Renal cortical epithelial cell (primary cell): ENCODE measurements at places on chromosomes 6 and 20.

- no peak for DNase-seq
These were observed 4.9 kb downstream of the DDO start for GRCh38 chr6:110410511-110410910.

GRCh38 chr6:31614075-31614619, 887 bp upstream of the AIF1 start:
- DNase-seq: no peak

- DNase-seq: peak; percentile 15
These were observed 53.6 kb upstream of the BHLHE23 start for GRCh38 chr20:63060057-63060991.

DNA sequence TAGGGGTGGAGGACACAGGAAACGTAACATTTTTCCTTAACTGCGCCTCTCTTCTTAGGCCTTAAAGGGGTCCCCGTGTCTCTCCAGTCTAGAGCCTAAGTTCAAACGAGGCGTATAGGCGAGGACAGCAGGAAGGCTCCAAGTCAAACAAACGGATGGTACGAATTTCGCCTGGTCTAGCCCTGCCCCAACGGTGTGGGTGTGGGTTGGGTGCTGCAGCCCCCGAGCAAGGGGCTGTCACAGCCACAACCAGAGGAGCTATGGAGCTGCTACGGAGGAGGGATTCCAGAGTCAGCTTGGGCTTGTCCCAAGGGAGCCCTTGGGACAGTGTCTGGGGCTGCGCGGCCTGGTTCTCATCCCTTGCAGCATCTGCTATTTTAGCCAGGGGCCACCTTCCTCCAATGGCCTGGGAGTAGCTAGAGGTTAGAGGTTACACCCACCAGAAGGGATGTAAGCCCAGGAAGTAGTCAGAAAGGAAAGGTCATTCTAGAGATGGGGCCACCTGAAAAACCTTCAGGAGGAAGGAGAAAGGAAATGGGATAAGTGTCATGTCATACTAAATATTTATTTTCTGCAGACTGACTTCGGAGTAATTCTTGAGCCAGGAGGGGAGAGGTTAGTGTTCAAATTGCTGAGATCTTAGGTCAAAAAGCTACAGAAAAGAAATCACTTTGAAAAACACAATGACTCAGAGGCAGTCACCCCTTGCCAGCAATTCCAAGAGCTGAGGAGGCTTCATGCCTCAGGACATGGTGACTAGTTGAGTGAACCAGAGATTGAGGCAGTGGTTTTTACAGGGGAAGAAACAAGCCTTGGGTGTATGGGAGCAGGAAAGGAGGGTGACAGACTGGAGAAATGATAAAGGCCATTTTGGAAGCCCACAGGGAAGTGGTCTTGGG, 21.7 kb downstream of the VPS52 start:
- peak; percentile 95 for DNase-seq

DNA sequence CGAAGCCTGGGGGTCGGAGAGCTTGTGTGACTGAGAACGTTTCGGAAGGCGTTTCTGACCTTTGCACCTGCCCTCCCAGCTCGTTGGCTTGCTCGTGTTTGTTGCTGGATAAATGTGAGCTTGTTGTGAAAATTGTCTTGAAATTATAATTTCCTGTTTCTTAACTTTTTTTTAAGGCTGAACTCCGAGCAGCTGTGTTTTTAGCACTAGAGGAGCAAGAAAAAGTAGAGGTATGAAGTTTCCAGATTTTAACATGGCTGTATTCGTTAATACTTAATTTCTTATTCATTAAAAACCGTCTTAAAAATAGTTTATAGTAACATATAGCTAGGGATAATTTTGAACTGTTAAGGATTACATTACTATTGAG, 672 bp downstream of the CEP43 start:
- DNase-seq: no peak

GRCh38 chr6:147299035-147299434, 94.8 kb downstream of the STXBP5 start:
- DNase-seq: no peak

DNA sequence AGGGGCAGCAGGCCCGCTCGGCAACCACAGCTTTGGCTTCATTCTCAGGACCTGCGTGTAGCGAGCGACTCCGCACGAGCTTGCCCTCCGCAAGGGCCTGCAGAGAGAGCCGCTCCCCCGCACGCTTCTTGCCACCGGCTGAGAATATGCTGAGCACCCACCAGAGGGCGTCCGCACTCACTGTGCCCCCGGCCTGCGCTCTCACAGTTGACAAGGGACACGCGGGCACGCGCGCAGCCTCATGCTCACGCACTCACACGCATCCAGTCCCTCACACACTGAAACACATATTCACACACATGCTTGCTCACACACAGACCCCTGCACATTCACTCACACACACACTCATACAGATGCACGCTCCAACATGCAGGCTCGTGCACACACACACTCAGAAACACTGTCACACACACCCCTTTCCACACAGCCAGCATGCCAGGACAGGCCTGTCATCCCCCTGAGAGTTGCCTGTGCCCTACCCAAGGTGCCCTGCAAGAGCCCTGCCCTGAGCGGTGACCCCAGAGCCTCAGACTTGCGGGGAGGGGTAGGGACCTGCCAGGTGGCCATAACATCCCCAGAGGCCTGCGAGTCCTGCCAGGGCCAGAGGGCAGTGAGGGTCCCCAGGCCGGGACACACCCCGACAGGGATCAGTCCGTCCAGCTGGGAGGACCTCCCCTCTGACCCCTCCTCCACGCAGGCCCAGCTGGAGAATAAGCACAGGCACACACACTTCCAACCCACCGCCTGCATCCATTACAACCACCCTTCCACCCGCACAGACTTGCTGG, 174.1 kb downstream of the BMP7 start:
- no peak for DNase-seq

DNA sequence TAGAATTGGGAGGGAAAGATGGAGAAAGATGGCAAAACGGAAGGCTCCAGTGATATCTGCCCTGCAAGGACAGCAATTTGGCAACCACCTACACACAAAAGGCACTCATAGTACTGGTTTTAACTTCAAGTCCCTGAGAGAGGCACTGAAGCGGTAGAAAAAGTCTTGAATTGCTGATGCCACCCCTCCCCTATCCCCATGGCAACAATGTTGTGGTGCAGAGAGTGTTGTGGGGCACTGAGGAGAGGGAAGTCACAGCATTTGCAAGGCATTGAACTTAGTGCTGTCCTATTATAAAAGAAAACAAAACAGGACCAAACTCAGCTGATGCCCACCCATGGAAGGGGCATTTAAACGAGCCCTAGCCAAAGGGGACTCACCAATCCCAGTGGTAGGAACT, 343.7 kb downstream of the HAO1 start:
- no peak for DNase-seq

DNA sequence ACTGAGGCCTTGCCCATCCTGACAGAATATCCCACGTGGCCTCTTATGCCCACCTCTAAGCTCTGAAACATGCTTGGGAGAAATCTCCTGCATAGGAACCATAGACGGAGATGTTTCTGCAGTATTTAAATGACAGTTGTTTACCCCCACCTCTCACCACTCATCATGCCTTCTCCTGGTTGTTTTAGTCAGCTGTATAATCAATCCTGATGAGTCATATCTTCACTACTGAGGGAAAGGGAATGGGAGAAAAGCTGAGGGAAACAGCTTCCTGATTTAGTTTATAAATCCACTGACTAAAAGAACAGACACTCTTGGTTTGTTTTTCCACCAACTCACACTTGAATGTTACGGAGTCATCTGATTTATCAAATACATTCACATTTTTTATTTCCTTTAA, 113.2 kb upstream of the TENT5A start:
- peak; percentile 80 for DNase-seq

GRCh38 chr6:20370393-20370792, 31.3 kb upstream of the E2F3 start:
- no peak for DNase-seq

GRCh38 chr20:21183722-21184121, 57.8 kb downstream of the KIZ start:
- DNase-seq: no peak

- DNase-seq: peak; percentile 58
These were observed 9.3 kb upstream of the LAMA5 start for GRCh38 chr20:62376112-62377063.

DNA sequence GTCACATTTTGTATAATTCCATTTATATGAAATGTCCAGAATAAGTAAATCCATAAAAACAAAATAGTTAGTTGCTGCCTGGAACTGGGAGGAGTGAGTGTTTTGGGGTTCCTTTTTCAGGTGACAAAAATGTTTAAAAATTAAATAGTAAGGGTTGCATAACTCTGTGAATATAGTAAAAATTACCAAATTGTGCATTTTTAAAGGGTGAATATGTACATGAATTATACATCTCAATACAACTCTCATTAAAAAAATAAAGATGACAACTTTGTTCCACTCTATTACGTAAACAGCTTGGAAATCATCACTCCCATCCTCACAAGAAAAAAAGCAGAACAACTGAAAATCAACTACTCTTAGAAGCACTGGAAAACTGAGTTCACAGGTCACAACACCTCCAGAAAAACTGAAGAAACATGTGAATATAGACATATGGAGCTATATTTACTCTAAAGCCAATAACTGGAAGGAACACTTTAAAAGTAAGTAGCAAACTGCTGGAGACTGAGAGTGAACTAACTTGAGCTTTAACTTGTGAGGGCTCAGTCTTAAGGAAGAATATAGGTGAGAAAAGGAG, 40.0 kb downstream of the RANBP9 start:
- no peak for DNase-seq

- DNase-seq: no peak
These were observed 2.0 kb downstream of the FYN start for GRCh38 chr6:111871207-111871606.

DNA sequence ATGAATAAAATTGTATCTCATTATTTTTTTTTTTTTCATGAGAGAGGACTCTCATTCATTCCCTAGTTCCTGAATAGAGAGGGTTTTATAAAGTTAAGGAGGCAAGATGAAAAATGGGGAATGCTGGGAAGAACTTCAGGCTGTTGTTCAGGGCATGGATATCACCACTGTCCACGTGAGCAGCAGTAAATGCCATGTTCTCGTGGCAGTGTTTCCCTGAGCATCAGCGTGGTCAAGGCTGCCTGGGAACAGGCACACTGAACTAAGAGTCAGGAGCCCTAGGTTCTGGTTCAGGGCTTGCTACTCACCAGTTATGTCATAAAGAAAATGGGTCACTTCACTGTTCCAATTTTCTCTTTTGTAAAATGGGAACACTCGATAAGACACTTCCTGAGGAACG, 93.2 kb downstream of the MAN1A1 start:
- no peak for DNase-seq

DNA sequence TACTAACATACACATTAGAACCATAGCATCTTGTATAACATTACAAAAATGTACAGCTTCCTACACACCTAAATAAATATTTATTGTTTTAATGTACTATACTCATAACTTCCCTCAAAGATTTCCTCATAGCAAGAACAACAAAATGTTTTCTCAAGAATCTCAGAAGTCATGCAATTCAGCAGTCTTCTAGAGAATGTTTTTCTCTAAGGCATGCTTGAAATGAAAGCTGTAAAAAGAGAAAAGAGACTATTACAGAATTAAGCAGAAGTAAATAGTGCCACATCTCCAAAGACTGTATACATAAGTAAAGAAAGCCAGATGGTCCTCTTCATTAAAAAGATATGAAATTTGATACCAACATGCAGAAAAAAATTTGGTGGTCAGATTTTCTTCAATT, 672.2 kb downstream of the EPM2A start:
- DNase-seq: no peak
